ENCODE measurements at places on chromosomes 12 and 14. TPM values are rescaled to one million over a fixed set of nuclear protein-coding genes. Genes with fewer than 3 reads are reported as not detected.

GRCh38 chr14:51209457-51209856, 30.6 kb upstream of the TMX1 start:
- H3K27ac ChIP-seq = no peak overlapping the region
- no peaks in the 10 kb centered on the region for H3K27me3 ChIP-seq
- no peak for DNase-seq
- H3K36me3 ChIP-seq = no peaks in the 10 kb centered on the region

DNA sequence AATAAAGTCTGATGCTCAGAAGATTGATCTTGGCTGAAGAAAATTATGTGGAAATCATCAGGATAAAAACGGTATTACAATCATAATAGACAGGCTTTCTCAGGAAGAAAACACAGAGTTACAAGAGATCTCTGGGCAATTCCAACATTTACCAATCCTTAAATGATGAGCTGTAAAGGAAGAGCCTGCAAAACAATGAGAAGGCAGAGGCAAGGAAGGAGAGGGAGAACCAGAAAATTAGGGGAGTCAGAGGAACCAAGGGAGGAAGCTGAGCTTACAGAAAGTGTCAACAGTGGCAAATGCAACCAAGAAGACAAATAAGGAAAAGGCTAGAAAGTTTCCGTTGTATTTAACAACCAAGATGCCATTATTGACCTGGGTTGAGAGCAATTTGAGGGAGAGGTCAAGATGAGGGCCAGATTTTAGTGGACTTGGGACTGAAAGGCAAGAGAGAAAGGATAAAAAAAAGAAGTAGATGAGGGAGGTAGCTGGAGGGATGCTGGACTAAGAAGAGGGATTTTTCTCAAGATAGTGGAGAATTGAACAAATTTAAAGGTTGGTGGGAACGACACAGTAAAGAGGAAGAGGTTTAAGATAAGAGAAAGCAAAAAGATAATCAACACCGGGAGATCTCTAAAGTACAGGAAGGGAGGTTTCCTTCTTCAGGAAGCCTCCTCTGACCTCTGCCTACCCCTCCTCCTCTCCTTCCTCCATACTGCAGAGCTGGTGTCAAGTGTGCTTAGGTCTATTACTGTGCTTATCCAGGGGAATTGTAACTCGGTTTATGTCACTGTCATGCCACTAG, 116.9 kb downstream of the DUSP6 start:
- peaks cover 9% of the 10 kb centered on the region for H3K27me3 ChIP-seq
- H3K4me1 ChIP-seq = peaks cover 66% of the 10 kb centered on the region
- peak overlapping the region; percentile 91 for H3K27ac ChIP-seq
- H3K36me3 ChIP-seq = no peaks in the 10 kb centered on the region
- H3K4me3 ChIP-seq = peak overlapping the region; percentile 6
- peak; percentile 14 for DNase-seq

DNA sequence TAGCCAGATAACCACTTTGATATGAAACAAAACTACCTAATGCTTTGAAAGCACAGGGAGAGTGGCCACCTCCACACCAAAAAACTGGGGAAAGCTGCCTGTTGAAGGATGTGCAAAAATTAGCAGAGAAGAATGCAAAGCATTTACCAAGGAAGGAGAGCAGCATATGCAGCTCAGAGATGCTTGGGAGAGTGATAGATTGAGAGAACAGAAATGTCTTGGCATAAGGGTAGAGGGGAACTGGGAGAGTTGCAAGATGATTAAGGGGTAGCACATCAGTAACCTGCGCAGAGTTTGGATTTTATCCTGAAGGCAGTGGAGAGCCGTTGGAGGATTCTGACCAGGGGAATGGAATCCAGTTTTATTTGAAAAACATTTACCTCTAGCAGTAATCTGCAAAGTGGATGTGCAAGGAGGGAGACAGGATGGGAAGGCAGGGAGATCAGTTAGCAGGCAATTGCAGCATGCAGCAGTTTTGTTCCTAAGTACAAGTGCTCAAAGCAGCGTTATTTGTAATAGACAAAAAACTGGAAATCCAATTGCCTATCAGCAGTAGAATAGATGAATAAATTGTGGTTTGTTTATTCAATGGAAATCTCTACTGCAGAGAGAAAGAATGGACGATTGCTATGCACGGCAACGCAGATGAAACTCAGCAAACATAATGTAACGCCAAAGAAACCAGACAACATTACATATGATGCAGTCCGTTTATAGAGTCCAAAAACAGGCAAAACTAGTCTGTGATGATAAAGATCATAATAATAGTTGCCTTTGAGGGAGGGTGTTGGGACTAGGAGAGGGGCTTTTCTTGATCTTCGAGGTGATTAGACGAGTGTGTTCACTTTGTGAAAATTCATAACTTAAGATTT, 81.5 kb downstream of the BHLHE41 start:
- no peak overlapping the region for H3K4me3 ChIP-seq
- no peak overlapping the region for H3K27ac ChIP-seq
- peaks cover 2% of the 10 kb centered on the region for H3K27me3 ChIP-seq
- no peak for DNase-seq

DNA sequence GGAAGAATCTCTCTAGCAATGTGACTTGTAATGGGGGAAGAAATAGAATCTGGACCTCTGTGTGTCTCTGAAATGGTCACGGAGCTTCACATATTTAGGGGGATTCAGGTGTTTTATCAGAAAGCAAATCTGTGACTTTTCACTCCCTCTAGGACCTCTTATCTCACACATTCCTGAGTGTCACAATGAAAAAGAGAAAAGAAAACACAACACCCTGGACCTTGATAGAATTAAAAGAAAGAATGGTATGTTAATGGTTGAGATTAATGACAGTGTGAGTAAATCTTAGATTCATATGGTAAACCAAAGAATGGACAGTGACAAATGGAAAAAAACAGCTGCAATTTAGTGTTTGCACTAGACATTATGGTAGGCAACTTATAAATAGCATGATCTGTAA, 68.5 kb downstream of the PKP2 start:
- no peaks in the 10 kb centered on the region for H3K36me3 ChIP-seq
- no peak overlapping the region for H3K27ac ChIP-seq
- H3K27me3 ChIP-seq = no peaks in the 10 kb centered on the region
- no peak for DNase-seq

- H3K36me3 ChIP-seq = peaks cover 26% of the 10 kb centered on the region
- DNase-seq = no peak
- peaks cover 16% of the 10 kb centered on the region for H3K27me3 ChIP-seq
- peak overlapping the region; percentile 75 for H3K27ac ChIP-seq
- peaks cover 43% of the 10 kb centered on the region for H3K4me1 ChIP-seq
Measured at GRCh38 chr14:22848351-22849164, 12.2 kb downstream of the MMP14 start.

GRCh38 chr12:122366685-122367475, 55.6 kb downstream of the CLIP1 start:
- peak overlapping the region; percentile 42 for H3K4me3 ChIP-seq
- peak; percentile 13 for DNase-seq
- peaks cover 15% of the 10 kb centered on the region for H3K36me3 ChIP-seq
- peaks cover 41% of the 10 kb centered on the region for H3K4me1 ChIP-seq
- H3K27ac ChIP-seq = peak overlapping the region; percentile 80

DNA sequence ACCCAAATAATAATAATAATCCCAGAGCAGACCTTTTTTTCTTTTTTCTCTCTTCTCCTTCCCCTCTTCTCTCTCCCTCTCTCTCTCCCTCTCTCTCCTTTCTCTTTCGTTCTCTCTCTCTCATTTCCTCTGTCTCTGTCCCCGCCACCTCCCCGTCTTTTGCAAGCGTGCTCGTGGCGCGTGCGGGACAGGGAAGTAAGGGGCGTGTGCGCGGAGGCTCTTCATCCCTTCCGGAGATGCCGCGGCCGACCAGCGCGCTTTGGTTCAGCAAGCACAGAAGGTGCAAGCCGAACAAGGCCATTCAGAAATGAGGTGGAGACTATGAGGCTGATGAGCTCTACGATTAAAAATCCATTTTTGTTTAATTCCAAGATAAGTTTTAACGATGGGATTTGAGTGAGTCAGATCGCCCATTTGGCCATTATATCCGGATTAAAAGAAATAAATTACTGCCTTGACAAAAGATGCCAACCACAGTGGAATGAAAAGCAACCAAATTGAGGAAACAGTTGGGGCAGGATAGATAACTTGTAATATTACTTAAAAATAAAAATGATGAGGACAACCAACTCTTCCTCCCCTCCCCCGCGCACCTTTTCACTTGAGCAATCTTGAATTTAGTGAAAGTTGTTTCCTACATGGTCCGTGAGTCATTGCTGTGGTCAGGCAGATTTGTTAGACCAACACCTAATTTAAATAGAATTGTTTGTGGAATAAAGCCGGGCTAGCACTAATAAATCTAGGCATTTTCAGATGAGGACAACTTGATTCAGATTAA, 1.2 kb upstream of the AMIGO2 start:
- H3K4me3 ChIP-seq = peak overlapping the region; percentile 92
- H3K27ac ChIP-seq = peak overlapping the region; percentile 94
- no peaks in the 10 kb centered on the region for H3K36me3 ChIP-seq
- H3K27me3 ChIP-seq = peaks cover 7% of the 10 kb centered on the region
- peak; percentile 50 for DNase-seq
- H3K4me1 ChIP-seq = peaks cover 67% of the 10 kb centered on the region

DNA sequence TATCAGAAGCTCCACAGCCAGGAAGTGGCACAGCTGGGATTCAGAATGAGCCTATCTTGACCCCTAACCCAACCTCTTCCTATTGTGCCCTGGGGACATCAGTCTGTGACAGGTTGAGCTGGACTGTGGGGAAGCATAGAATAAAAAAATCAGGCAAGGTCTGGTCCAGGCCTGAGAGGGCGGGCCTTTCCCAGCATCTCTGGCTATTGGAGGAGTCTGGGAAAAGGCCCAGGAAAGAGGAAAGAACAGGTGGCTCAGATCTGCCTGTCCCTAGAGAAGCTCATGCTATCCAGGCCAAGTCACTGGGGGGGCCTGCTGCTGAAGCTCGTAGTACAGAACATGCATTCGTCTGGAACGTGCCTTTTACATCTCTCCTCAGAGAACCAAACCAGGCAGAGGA, 100.5 kb downstream of the PPM1H start:
- H3K27me3 ChIP-seq = peaks cover 1% of the 10 kb centered on the region
- no peak overlapping the region for H3K27ac ChIP-seq
- no peak for DNase-seq
- peaks cover 3% of the 10 kb centered on the region for H3K36me3 ChIP-seq

DNA sequence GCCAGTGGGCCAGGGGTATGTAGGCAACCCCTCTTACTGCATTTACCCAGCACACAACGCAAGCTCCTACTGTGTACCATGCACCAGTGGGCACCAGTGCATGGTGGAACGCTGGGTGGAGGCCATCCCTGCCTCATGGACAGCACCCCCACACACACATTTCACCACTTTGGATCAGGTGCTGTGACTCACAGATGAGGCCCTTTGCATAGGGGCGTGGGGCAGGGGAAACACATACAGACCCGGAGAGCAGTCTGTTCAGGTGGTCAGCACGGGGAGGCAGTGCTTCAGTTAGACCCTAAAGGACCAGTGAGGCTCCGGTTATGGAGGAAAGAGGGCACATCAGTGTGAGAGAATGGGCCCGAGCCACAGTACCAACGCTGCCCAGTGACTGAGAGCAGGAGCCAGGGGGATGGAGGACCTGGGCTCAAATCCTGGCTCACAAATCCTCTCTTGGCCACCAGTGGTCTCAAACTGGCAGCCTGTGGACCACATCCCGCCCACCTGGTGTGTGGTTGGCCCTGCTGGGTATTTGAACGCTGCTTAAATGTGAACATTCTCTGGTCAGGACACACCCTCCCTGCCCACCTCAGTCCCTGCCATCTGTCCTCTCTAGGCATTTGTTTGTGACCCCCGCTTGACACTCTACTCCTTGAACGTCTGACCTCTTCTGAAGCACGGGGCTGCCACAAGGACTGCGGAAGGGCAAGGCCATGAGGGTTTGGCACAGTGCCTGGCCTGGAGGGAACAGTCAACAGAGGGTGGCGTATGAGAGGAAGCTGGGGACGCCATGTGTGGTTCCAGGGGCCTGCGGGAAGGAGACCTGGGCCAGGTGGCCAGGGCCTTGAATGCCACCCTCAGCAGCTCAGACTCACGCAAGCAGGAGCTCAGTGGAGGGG, 46.7 kb downstream of the FAM222A start:
- no peak for DNase-seq
- peaks cover 4% of the 10 kb centered on the region for H3K27me3 ChIP-seq
- peak overlapping the region; percentile 38 for H3K4me3 ChIP-seq
- H3K27ac ChIP-seq = no peak overlapping the region
- peaks cover 8% of the 10 kb centered on the region for H3K4me1 ChIP-seq

GRCh38 chr12:121505513-121505912, 75.3 kb downstream of the KDM2B start:
- no peaks in the 10 kb centered on the region for H3K4me1 ChIP-seq
- H3K27me3 ChIP-seq = peaks cover 5% of the 10 kb centered on the region
- peaks cover 6% of the 10 kb centered on the region for H3K36me3 ChIP-seq

DNA sequence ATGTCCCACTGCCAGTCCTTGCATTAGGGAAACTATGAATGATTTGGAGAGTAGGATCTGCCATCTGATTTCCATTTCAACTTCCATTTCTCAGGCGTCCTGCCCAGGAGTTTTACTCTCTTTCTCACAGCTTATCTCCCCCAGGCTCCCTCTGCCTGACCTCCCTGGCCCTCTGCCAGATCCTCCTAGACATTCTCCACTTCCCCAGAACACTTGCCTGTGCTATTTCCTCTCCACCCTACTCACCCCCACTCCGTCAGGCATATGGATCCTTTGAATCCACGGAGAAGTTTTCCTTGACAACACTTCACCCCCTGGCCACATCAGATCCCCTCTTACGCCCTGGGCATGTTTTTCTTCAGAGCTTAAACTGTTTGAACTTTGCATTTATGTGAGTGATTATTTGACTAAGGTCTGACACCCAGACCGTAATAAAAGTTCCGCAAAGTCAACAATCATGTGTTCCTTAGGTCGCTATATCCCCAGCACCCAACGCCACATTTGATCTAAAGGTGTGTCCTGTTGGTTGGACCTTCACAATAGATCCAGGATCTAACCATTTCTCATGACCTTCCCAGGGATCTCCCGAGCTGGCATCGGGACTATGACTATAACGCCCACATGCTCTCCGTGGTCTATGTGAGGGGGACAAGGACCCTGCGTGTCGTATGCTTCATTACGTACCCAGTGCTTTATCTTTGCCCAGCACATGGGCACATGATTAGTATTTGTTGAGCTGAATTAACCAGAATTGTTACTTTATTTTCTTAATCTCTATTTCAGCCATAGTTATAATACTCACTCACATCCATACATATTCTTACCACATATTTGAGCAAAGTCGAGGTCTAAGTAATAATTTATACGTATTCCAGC, 255.8 kb upstream of the FOXN3 start:
- DNase-seq = no peak
- peaks cover 11% of the 10 kb centered on the region for H3K4me1 ChIP-seq
- no peak overlapping the region for H3K27ac ChIP-seq
- no peak overlapping the region for H3K4me3 ChIP-seq

- no peak overlapping the region for H3K4me3 ChIP-seq
- H3K4me1 ChIP-seq = peaks cover 9% of the 10 kb centered on the region
- H3K27ac ChIP-seq = no peak overlapping the region
- no peaks in the 10 kb centered on the region for H3K36me3 ChIP-seq
- DNase-seq = no peak
Measured at GRCh38 chr14:42513837-42514236, 907.2 kb downstream of the LRFN5 start.

GRCh38 chr12:44503329-44503728, 372.8 kb downstream of the NELL2 start:
- DNase-seq = no peak
- H3K27ac ChIP-seq = no peak overlapping the region
- H3K4me1 ChIP-seq = peaks cover 6% of the 10 kb centered on the region
- H3K27me3 ChIP-seq = no peaks in the 10 kb centered on the region
- no peak overlapping the region for H3K4me3 ChIP-seq

- no peak overlapping the region for H3K4me3 ChIP-seq
- H3K4me1 ChIP-seq = peaks cover 39% of the 10 kb centered on the region
- H3K27me3 ChIP-seq = peaks cover 2% of the 10 kb centered on the region
- no peaks in the 10 kb centered on the region for H3K36me3 ChIP-seq
- no peak overlapping the region for H3K27ac ChIP-seq
Measured at GRCh38 chr14:54169254-54169924, 212.8 kb upstream of the BMP4 start.

The PSME2 gene
- total RNA-seq = 73.6 TPM

The TMTC1 gene
- 0.95 TPM for total RNA-seq

The CELA1 gene
- total RNA-seq = not detected

The PCED1B gene
- total RNA-seq = 9.7 TPM

The RNU4-1 gene
- total RNA-seq = 6,066 TPM

Data from endothelial cell (in vitro differentiated cells).